ENCODE measurements at places on chromosomes 6 and 20.

GRCh38 chr6:155578251-155578650 is 122.6 kb upstream of the NOX3 start:
- DNase-seq, result no peak

DNA sequence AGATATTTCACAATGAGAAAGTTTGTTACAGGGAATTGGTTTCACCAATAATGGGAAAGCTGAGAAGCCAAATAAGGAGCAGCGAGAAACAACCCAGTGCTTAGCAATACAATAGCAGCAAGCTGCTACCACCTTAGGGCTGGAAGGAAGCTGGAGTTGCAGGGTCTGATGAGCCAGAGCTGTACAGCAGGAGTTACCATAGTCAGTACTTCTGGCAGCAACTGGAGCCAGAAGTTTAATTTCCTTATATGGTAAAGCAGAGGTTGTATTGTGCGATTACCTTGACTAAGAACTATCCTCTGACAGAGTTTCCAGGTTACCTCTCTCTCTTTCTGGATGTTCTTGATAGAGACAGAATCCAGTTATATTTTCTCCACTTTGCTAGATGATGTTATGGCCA is 137.1 kb upstream of the OLIG3 start:
- no peak for DNase-seq

DNA sequence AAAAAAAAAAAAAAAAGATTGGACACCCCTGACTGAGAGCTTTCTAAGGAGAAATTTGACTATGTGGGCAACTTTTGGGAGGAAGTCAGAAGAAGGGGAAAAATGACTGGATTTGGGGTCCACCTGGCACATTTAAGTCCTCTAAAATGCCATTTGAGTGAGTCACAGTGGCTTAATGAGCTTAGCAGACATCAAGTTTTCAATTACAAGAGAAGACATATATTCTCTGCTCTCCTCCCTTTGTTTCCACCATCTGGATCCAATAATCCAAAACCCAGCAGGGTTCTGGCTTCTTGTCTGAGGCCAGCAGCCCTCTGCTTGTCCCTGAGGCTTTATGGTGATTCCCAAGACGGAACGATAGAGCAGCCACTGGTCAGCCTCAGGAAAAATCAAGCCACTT is 6.9 kb downstream of the PI3 start:
- no peak for DNase-seq

GRCh38 chr6:99711925-99712324 is 105.3 kb downstream of the PRDM13 start:
- DNase-seq, result no peak

- no peak for DNase-seq
Observed at GRCh38 chr20:40230486-40230885, 458.6 kb downstream of the MAFB start.

- no peak for DNase-seq
Observed at GRCh38 chr6:108951351-108951953, 103.2 kb downstream of the ARMC2 start.

DNA sequence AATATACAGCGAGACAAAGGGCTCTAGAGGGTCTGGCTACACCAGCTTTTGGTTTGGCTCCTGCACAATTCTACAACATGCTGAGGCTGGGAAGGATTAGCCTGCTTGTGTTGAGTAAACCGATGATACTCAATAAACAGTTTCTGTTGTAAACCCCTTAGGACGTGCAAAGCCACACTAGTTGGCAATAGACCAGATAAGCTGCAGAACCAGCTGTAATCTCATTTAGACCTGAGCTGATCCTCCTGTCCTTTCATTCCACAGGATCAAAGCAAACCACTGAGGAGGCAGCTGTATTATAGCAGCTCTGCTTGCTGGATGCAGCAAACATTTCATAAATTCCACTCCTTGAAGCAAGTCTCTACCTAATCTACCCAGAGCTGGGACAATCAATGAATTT is 79.7 kb downstream of the MMS22L start:
- DNase-seq, result peak; percentile 9

DNA sequence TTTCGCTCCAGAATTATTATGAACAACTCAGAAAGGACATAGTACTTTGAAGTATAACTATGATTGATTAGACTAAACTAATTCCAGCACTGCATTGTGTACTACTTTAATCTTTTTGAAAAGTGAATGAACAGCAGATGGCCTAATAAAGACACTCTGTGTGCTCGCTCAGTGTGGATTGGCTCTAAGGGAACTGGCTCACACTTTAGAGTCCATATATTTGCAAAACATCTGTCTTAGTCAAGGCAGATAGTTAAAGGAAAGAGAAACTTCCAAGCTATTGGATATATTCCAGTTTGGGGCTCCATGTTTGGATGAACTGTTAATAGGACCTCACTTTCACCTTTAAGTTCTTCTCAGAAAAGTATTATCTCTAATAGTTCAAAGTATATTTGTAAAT is 218.9 kb downstream of the EYA4 start:
- DNase-seq, result no peak

DNA sequence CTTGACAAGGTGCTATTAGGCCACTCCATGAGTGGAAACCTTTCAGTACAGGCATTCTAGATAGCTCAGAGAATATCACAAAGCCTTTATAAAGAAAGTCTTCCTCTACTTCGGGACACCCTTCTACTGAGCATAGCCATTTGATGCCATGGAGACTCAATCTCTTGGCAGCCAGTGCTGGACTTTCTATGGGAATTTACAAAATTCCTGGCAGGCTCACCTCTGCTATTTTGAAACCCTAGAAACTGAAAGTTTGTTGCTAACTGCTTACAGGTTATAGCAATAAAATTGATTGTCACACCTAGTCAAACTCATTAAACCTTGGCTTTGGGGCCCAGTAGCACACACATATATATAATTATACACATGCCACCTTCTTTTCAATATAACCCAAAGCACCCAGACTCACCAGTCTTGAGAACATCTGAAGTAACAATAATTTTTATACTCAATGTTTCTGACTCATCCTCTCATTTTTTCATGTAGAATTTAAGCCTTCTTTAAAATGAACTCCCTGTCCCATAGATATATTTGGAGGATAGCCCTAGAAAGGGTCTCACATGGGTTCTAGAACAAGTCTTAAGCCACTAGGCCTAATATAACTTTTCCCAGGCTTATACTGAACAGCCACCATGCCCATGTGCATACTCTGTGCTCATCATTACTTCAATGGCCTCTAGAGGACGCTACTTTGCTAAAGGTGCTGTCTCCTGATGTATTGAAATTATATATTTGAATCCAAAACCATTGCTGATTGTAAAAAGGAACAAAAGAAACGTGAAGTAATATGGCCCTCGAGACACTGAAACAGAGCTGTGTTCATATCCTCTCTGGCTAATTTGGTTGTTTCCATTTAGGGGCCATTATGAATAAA is 368.1 kb upstream of the MARCKS start:
- no peak for DNase-seq

DNA sequence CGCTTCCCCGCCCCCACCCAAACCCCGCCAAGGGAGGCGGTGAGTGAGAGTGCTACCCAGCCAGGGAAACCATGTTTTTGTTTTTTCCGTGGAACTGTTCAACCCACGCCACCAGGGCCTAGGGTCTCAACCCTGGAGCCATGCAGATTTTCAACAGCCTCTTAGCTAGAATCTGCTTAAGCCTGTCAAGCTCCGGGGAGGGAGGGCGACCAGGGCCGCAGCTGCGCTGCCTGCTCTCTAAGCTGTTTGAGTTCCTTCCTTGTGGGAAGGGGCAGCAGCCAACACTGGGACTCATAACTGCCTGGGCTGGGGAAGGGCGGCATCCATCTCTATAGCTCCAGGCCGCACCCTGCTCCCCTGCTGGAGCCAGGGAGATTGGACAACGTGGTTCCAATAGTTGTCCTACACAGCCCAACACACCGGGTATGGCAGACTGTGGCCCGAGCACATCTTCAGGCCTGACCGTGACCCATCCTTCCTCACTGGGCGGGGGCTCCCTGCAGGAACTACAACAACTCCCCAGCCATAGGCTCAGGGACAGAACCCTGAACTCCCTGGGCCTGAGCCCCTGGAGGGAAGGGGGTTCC is 1065.7 kb upstream of the MANEA start:
- DNase-seq, result no peak

- DNase-seq, result peak; percentile 28
Observed at GRCh38 chr20:62875419-62876361, 14.1 kb upstream of the TCFL5 start.

DNA sequence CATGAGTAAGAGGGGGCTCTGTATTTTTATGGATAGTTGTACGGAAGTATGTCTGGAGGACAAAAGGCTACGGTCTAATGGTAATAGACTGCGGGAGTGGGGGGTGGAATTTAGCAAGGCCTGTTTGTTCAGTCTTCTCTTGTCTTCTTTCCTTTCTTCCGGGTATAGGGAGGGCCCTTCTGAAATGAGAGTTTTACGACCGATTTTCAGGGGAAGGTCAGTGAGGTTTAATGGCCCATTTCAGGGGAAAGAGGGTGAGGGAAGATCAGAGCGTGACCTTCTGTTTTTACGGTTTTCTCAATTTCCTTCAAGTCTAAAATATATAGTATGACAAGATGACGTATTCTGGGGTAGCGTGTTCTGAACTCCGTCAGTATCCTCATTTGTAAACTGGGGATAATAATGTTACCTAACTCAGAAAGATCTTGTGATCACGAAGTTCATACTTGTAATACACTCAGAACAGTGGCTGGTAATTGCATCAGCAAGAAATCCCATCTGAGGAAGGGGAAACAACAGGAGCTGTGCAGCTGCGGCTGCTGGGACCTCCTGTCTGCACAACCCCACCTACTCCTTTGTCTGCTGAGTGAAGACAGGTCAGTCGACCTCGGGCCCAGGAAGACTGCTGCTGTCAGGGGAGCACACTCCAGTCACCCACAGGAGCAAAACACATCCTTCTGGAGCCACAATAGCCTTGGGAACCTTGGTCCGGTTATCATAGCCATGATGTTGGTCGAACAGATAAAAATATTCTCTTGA is 90.4 kb downstream of the MAP3K7 start:
- no peak for DNase-seq

- peak; percentile 2 for DNase-seq
Observed at GRCh38 chr6:24972311-24972958, 36.7 kb upstream of the RIPOR2 start.

- DNase-seq, result no peak
Observed at GRCh38 chr6:170174771-170175643, 115.9 kb downstream of the DLL1 start.

GRCh38 chr6:75025371-75025770 is 180.5 kb downstream of the COL12A1 start:
- no peak for DNase-seq

DNA sequence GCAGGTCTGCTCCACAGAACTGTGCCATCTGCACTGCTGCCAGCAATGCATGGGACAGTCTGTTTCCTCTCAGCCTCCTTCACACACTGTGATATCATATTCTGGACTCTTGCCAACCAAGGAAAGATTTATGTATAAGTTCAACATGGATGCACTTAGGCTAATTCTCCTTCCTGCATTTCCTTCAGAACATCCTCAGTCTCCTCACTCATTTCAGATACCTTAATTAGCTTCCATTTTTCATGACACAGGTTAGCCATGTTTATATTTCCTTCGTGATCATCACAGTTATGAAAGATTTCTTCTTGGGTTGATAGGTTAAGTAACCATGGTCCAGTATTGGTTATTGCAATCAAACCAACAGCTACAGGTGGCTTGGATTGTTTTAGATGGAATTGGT is 46.4 kb upstream of the DDR1 start:
- peak; percentile 8 for DNase-seq

- no peak for DNase-seq
Observed at GRCh38 chr6:52666071-52666470, 4.8 kb upstream of the TMEM14A start.

GRCh38 chr6:72952808-72953630 is 272.3 kb downstream of the KHDC1L start:
- no peak for DNase-seq

DNA sequence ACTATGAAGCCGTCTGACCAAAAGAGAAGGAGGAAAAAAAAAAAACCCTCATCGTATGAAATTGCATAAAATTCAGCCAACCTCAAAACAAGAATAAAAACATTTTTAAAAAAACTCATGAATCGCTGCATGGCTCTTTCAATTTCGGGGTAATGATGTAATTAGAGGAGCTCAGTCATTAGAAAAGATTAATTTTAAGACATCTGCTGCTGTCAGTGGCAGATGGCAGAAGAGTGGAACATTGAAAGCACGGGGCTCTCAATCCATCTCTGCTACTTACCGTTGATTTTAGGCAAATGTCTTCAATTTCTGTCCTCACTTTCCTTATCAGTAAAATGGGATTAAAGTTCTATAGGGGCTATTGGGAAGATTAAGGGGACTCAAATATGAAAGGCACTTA is 79.1 kb downstream of the EYA2 start:
- DNase-seq, result peak; percentile 69

DNA sequence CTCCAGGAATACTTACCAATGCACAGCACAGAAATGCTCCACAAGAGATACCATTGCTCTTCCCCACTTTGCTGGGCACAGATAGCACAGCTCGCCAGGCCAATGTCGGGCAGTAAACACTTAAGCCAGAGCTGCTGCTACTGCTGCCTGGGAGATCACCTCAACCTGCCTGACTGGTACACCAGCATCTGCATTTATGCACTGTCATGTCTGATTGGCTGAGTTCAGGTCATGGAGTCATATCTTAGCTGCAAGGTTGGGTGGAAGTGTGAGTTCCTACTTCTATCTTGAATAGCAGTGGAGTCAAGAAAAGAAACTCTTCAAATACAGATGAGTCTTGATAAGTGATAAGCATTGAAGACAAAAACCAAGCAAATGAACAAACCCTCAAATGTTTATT is 10.9 kb upstream of the ADGRF4 start:
- DNase-seq, result no peak

GRCh38 chr20:32858189-32858588 is 534 bp upstream of the EFCAB8 start:
- DNase-seq, result no peak

GRCh38 chr6:100693249-100693927 is 187.7 kb downstream of the ASCC3 start:
- no peak for DNase-seq

DNA sequence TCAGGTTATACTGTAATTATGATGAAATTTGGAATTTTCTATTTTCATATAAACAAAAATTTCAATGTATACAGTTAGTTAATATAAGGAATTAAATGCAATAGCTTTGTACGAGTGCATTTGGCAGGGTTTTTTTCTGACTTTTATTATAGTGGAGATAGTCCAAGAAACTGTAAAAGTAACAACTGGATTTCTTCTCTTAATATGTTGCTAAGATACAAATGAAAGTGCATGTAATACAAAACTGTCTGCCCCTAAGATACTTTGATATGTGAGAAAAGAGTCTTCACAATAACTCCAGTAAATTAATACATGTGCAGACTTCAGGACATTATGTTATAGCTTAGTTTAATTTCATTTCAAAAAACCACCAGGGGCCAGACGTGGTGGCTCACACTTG is 721.4 kb downstream of the CBLN4 start:
- DNase-seq, result no peak

All from NCI-H1694 treated with DMSO at 0.1 percent for 48 hours (cell line).